Left kidney (tissue), 8 donors: ENCODE measurements at places on chromosomes 5 and 9. TPM values are rescaled to one million over a fixed set of nuclear protein-coding genes. Genes with fewer than 3 reads are reported as not detected.

SH3PXD2B gene
- 33.0 TPM for polyA plus RNA-seq

NPM1 gene
- 1,684 TPM for polyA plus RNA-seq

PPP3R2 gene
- polyA plus RNA-seq = not detected

PRR16 gene
- polyA plus RNA-seq = 1.7 TPM

FREM1 gene
- polyA plus RNA-seq = 206 TPM

SVEP1 gene
- polyA plus RNA-seq = 6.2 TPM
